LoVo (cell line): ENCODE measurements at places on chromosomes 6 and 20.

- DNase-seq: no peak
Observed at GRCh38 chr6:45076217-45076930, 251.8 kb upstream of the RUNX2 start.

- no peak for DNase-seq
Observed at GRCh38 chr6:87350516-87350915, 5.9 kb downstream of the C6orf163 start.

DNA sequence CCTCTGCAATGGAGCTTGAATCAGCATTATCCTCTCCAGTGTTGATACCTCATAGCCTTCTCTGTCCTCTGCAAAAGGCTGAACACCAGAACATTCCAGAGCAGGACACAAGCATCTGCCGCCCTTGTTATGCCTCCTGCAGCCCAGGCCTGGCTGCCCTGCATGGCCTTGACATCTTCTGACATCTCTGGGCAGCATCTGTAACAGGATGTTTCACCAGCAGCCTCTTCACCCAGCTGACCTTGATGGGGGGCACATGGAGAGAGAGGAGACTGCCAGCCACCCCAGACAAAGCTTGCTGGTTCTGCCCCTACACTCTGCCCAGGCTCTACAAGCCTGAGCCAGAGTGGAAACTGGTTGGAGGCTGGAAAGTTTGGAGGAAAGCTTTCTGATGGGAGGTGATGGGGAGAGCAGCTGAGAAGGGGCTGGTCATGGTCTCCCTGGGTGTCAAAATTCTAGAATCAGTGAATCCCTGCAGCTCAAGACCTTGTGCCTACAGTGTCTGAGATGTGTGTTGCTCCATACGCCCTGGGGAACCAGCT is 145.1 kb downstream of the MRPL14 start:
- DNase-seq: no peak

DNA sequence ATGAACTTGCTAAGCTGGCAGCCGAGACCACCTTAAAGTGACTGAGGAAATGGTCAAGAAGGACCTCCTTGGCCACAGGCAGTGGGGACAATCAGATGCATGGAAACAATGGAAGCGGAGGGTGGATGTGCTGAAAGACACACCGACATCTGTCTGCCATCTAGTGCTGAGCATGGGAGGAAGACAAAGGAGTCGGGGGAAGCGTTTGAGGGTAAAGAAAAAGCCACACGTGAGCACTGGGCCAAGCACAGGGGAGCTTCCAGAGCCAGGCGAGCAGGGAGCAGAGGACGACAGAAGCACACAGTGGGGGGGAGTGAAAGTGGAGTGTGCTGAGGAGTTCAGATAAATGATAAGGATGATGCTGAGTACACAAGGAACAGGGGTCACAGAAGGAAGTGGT is 367.8 kb downstream of the ZFAND3 start:
- DNase-seq: no peak

- no peak for DNase-seq
Observed at GRCh38 chr6:40262363-40262762, 324.8 kb downstream of the LRFN2 start.

- DNase-seq: no peak
Observed at GRCh38 chr20:63522981-63523611, 2.5 kb downstream of the PPDPF start.

GRCh38 chr6:14875481-14876063 is 370.3 kb upstream of the JARID2 start:
- no peak for DNase-seq

- DNase-seq: no peak
Observed at GRCh38 chr6:170393807-170394399, 87.3 kb downstream of the FAM120B start.

- no peak for DNase-seq
Observed at GRCh38 chr6:130138116-130138908, 84.4 kb downstream of the SAMD3 start.

DNA sequence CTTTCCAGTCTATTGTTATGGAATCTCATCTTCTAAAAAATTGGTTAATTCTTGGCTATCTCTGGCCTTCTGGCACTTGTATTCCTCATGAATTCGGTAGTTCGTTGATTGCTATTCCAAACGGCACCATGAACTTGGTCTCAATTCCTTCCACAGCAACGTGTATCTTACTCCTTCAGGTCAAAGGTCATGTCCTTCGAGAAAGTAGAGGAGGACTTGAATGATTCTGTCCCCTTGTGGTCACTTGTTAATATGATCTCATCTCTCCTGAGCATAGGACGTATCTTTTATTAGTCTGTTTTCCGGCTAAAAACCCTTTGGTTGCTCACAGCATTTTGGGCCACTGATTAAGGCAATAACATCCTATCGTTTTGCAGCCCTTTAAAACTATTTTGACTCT is 9.4 kb downstream of the TLDC2 start:
- no peak for DNase-seq

- no peak for DNase-seq
Observed at GRCh38 chr6:110560239-110561007, 84.0 kb upstream of the SLC22A16 start.

DNA sequence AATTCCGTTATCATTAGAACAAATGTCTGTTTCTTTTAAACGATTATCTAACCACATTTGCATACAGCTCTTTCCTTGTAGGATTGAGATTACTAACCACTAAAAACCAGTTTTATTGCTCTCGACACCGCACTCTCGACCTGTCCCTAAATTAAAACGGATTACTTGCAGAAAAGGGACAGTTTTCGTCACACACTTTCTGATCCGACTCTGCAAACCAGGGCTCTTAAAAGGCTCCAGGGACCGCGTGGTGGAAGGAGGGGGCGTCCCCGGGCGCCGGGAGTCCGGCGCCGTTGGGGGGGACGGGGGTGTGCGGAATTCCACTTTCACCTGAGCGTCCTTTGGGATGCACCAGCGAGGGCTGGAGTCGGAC is 731 bp downstream of the MAK start:
- peak; percentile 4 for DNase-seq

- DNase-seq: peak; percentile 92
Observed at GRCh38 chr6:12348530-12349511, 58.7 kb downstream of the EDN1 start.

DNA sequence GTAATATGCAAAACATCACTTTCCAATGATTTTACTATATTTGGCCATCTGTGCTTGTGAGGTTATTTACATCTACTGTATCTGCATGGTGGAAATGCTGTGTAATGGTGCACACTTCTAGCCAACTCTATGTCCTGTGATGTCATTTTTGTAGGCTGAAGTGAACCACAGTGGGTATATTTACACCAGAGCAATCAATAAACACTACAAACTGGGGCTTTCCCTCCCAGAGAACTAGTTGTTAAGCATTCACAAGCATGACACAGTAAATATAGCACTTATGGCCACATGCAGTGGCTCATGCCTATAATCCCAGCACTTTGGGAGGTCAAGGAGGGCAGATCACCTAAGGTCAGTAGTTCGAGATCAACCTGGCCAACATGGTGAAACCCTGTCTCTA is 4.9 kb downstream of the SLC22A2 start:
- DNase-seq: no peak

GRCh38 chr6:7866526-7866925 is 44.1 kb downstream of the TXNDC5 start:
- no peak for DNase-seq

DNA sequence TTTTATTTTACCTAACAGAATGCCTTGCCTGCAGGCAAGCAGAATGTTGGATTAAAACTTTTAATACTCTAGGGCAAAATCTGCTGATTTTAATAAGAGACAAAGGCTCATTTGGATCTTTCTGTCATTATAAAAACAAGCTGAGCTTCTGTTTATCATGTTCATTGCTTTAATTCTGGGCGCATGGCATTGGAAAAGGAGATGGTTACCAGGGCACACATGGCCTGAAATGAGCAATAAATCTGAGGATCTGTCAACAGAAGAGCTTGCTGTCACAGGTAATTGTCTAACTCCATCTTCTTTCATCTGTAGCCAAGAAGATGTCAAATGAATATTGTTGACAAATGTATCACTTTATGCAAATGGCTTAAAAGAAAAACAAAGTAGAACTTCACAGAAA is 439.6 kb downstream of the DOK5 start:
- DNase-seq: no peak

DNA sequence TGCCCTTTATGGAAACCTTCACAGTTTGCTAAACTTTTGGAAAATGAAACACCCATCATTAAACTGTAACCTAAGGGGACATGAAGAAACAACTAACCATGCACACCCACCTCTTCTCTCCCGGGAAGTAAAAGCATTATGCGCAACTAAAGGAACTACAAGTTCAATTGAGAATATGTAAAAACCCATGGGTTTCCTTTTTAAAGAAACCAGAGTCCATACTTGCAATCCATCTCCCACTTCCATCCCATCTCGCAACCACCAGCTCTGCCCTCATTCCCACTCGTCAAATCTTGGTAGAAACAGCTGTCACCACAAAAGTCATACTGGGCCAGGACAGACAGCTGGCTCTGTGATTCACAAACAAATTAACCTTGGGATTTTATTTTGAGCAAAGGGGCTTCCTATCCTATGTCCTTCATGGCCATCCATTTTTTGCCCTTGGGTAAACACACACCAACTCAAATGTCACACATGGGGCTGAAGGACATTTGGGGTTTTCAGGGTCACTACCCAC is 81.5 kb downstream of the HAO1 start:
- no peak for DNase-seq

GRCh38 chr6:168292826-168293225 is 26.8 kb downstream of the DACT2 start:
- no peak for DNase-seq

DNA sequence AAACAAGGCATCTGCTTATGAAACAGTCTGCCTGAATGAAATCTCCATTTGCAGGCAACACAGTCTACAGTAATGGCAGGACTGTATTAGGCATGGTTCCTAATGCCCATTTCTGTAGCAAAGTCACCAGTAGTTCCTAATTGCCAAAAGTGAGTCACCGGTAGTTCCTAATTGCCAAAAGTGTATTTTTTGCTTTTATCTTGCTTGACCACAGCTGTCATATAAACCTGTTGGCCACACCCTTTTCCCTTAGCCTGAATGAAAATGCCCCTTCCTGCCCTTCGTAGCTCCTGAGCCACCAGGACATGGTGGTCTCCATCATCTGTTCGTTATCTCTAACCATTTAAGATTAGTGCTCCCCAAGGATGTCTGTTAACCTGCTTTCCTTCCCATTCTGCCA is 34.5 kb downstream of the MTHFD1L start:
- no peak for DNase-seq

DNA sequence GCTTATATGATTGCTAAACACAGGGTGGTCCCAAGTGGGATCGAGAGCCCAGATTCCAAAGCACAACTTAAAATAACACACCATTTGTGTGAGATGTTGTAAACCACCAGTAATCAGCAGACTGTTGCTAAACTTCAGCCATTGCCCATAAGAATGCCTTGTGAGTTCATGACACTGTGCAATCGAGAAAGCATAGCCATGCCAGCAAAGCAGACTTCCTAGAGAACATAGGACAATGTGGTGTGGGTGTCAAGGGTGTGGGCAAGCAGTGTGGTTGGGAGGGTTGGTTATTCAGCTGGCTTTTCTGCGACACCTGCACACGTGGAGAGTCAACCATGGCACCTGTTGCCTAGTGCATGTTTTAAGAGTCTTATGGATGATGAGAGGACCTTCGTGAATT is 16.1 kb upstream of the CALHM6 start:
- no peak for DNase-seq

GRCh38 chr6:150463852-150464251 is 95.0 kb downstream of the IYD start:
- DNase-seq: no peak

GRCh38 chr6:52400313-52401041 is 19.7 kb upstream of the EFHC1 start:
- DNase-seq: no peak

DNA sequence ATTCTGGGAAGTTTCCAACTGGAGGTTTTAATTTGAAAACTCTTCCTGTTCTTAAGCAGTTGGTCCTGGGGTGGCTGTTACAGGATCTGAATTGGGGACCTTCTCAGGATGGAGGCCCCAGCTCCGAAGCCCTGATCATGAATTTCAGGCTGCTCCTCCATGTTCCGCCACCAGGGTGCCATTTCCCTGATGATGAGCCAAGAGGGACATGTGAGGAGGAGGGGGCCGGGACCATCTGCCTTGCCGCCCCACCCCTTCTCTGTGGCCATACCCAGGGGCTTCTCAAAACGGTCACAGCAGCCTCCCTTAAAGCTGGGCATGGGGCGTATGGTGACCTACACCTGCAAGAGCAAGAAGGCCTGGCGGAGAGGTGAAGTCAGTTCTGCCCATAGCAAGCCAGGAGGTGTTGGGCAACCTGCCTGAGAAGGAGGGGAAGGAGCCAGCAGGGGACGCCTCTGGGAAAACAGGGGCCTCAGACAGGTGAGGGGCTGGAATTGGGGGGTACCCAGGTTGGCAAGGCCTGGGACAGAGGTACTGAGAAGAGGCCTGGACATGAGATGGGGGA is 3.6 kb upstream of the BAK1 start:
- DNase-seq: no peak

DNA sequence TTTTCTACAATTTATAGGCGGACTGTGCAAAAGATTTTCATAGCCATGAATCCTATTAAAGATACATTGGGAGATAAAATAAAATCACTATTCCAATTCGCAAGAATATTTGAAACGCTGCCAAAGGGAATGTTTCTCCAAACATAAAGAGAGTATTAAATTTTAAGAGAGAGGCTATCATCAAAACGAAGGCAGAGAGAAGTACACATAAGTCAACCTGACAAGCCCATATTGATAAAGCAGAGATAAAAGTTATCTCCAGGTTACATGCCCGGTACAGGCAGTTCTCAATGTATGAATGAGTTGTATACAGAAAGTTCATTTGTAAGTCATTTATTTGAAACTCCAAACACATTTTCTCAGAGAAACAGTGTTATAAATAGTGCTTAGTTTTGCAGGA is 193.1 kb downstream of the ATXN1 start:
- no peak for DNase-seq

DNA sequence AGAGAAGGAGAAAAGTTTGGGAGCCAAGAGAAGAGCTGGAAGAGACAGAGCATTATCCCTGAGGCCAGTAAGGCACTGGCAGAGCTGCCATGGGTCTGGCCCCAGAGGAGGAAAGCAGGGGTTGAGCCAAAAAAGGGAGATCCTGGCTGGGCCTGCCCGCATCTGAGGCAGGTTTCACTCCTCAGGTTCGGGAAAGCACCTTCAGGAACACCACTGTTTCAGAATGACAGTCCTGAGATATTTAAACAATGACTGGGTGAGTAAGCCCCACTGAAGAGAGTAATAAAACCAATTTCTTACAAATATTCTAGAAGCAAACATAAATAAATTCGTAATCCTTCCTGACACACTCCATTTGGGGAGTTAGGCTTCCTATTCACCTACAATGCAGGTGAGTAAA is 152.2 kb downstream of the BACH2 start:
- no peak for DNase-seq

GRCh38 chr20:56373942-56374341 is 15.2 kb downstream of the FAM210B start:
- DNase-seq: no peak

DNA sequence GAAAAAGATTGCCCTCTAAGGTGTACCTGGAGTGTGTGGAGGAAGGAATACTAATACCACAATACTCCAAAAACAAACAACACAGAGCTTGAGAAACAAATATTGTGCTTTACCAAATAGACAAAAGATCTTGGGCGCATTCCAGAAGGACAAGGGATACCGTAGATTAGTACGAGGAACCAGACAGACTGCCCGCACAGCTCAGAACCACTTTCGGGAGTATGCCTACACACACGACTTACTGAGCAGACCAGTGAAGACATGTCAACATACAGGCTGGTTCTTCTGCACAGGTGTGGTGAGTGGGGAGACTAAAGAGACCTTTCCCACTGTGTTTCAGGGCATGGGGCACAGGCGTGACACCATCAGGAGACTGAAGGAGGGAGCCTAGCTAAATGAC is 15.8 kb upstream of the FOXQ1 start:
- DNase-seq: no peak
